SJCRH30 (cell line): ENCODE measurements at places on chromosomes 16 and 17. TPM values are rescaled to one million over a fixed set of nuclear protein-coding genes. Genes with fewer than 3 reads are reported as not detected.

Gene AARS1
- 32.4 and 36.5 TPM in 2 replicates for total RNA-seq

Gene CES3
- 0.08 TPM in 2 replicates for total RNA-seq

Gene RNU2-1
- not detected in 2 replicates for total RNA-seq

Gene BEAN1
- 0.84 and 0.87 TPM in 2 replicates for total RNA-seq

Gene ACACA
- 73.2 and 74.0 TPM in 2 replicates for total RNA-seq

Gene CDC6
- 89.3 and 97.0 TPM in 2 replicates for total RNA-seq

Gene OR1A1
- not detected in 2 replicates for total RNA-seq

Gene HAS3
- total RNA-seq: 0.08 and 0.25 TPM in 2 replicates

Gene CDH15
- total RNA-seq: 162 and 186 TPM in 2 replicates

GRCh38 chr17:28944343-28944742 lies 7.0 kb downstream of the PHF12 start:
- DNase-seq: no peak

- DNase-seq: peak; percentile 85
Measured at GRCh38 chr17:31416503-31416923, 25.0 kb downstream of the RAB11FIP4 start.

DNA sequence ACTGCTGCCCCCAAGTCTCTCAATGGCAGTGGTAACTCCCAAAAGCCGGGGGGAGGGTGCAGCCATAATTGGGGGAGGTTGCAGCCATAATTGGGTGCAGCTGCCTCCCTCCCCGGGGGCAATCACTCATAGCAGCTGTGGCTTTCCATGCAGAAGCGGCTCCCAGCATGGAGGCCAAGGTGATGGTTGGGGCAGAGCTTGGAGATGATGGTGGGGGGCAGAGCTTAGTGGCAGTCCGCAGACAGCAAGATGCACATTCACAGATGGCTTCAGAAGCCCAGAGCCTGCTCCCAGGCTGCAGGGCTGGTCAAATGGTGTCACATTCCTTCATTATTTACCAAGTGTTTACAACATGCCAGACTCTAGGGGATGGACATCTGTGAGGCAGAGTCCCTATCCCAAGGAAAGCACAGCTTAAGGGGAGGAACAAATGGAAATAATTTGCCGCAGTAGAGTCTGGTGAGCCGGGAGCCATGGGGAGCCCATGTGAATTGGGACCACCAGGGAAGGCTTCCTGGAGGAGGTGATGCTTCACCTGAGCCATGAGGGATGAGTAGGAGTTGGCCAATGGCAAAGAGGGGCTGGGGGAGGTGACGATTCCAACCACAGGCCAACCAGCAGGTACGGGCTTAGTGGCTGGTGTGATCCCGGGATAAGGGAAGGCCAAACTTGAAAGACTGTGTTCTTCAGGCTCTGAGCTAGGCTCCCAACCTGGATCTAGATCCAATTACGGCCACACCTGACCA lies 8.1 kb downstream of the DOC2B start:
- DNase-seq: peak; percentile 54

GRCh38 chr17:80187090-80187489 lies 17.3 kb downstream of the CARD14 start:
- no peak for DNase-seq

- no peak for DNase-seq
Measured at GRCh38 chr16:80887062-80887461, 82.7 kb upstream of the CDYL2 start.

DNA sequence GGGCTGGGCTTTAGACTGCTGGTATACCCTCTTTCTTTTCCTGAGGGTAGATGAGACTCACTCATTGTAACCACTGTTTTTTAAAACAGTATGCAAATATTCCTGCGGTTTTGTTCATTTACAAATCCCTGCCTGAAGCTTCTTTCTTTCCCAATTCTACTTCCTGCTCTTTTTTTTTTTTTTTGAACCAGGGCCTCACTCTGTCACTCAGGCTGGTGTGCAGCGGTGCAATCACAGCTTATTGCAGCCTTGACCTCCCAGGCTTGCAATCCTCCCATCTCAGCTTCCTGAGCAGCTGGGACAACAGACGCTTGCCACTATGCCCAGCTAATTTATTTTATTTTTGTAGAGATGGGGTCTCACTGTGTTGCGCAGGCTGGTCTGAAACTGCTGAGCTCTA lies 8.0 kb upstream of the SULT1A1 start:
- DNase-seq: no peak

GRCh38 chr17:14396547-14396946 lies 95.7 kb downstream of the HS3ST3B1 start:
- DNase-seq: no peak

GRCh38 chr17:68141050-68141449 lies 105.5 kb downstream of the KPNA2 start:
- no peak for DNase-seq

GRCh38 chr17:4319221-4319620 lies 47.3 kb downstream of the UBE2G1 start:
- no peak for DNase-seq

DNA sequence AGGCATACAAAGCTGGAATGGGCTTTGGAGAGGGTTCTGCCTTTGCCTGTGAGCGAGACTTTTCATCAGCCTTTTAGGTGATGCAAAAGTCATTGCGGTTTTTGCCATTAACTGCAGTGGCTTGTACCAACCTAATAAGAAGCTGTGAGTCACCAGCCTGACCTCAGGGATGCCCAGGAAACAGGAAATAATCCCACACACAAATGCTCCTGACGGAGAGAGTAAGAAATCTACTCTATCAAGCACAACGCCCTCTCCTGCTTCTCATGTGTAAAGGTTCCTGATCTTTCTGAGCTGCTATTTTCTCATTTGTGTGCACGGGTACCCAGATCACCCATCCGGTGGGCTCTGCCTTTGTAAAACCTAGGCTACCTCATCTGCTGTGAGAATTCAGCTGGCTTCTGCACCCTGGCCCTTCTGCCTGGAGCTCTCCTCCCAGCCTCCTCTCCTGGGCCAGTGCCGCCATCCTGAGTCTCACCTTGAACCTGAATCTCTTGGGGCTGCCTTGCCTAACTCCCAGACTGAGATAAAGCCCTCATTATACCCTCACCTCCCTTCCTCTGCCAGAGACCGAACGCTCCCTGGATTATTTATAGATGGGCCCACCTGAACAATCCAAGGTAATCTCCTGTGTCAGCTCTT lies 299.7 kb downstream of the C16orf95 start:
- peak; percentile 60 for DNase-seq

GRCh38 chr16:27080895-27081294 lies 14.2 kb downstream of the C16orf82 start:
- DNase-seq: peak; percentile 14

GRCh38 chr16:26976873-26977272 lies 89.9 kb upstream of the C16orf82 start:
- no peak for DNase-seq

- DNase-seq: no peak
Measured at GRCh38 chr17:8904686-8905085, 37.2 kb upstream of the PIK3R6 start.
